ENCODE measurements at places on chromosomes 6 and 20.

GRCh38 chr20:21323640-21324039 is 20.5 kb downstream of the XRN2 start:
- no peak for DNase-seq

DNA sequence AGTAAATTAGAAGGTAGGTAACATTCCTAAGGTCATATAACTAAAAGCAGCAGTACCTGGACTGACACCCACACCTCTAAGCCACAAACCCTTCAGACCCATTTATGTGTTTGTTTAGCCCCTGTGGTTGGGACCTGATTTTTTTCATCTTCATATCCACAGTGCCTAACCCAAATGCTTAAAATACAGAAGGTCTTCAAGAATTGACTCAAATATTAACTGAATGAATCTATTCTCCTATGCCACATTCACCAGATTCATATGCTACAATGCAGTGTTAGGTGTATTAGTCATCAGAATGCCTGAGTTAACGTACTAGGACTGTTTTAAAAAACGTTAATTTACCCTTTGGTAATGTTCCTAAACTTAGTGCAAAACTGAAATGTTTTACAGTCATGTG is 124.8 kb downstream of the AHI1 start:
- DNase-seq = peak; percentile 83

GRCh38 chr20:16528078-16528477 is 45.2 kb downstream of the KIF16B start:
- DNase-seq = no peak

DNA sequence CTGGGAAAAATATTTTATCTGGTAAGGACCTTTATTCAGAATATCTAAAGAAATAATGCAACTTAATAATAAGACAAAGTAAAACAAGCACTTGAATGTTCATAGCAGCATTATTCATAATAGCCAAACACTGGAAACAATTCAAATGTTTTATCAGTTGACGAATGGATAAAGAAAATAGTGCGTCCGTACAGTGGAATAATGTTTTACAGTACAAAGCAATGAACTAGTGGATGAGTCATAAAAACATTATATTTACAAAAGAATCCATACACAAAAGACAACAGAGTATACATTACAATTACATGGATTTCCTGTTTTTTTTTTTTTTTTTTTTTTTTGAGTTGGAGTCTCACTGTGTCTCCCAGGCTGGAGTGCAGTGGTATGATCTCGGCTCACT is 12.7 kb downstream of the SMAP1 start:
- no peak for DNase-seq

DNA sequence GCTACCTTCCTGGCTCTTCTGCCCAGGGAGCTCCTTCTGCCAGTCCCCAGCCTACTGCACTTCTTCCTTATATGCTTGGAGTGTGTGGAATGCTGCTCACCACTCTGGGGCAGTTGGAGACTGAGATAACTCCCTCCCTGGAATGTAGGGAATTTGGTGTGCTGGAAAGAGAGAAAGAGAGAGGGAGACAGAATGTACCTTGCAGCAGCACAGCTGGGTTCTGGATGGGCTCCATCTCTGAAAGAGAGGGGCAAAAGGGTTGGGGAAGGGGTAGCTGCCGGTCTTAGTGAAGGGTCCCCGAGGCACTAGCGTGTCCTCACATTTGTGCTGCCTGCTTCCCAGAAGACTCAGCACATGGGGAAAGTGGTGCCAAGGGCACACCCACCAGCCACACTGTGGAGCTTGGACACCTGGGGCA is 40.2 kb upstream of the DDR1 start:
- no peak for DNase-seq

GRCh38 chr20:55888685-55889084 is 116.6 kb downstream of the CBLN4 start:
- DNase-seq = no peak

DNA sequence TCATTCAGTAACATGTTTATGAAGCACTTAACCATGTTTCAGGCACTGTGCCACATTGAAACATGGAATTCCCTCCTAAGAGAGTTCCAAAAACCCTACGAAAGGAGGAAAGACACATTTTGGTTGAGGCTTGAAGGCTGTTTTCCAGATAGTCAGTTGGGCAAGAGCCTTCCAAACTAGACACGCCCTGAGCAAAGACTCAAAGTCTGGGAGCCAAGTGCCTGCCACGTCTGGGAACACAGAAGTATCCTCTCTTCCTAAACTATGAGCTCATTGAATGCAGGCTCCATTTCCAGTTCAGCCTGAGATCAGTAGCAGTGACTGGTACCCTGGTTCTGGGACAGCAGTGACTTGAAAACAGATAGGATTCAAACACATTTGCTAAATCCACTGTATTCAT is 74.5 kb upstream of the FAM8A1 start:
- DNase-seq = no peak

- no peak for DNase-seq
These were observed 121.6 kb upstream of the LGSN start for GRCh38 chr6:63441266-63441956.

DNA sequence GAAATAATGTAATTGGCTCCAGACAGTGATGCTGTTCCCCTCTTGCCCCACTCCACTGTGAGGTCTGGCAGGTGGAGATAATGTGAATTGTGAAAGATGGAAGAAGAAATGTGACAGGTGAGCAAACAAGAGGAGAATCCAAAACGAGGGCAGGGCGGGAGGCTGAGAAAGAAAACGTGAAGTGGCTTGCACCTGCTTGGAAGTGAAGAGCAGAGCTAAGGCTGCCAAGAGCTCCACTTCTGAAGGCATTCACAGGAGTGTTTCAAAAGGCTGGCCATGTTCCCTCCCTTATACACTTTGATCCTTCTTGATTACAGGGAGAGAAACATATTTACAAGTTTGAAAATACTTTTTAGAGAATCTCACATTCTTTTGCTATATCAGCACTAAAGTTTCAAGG is 359.4 kb downstream of the EPHA7 start:
- no peak for DNase-seq

DNA sequence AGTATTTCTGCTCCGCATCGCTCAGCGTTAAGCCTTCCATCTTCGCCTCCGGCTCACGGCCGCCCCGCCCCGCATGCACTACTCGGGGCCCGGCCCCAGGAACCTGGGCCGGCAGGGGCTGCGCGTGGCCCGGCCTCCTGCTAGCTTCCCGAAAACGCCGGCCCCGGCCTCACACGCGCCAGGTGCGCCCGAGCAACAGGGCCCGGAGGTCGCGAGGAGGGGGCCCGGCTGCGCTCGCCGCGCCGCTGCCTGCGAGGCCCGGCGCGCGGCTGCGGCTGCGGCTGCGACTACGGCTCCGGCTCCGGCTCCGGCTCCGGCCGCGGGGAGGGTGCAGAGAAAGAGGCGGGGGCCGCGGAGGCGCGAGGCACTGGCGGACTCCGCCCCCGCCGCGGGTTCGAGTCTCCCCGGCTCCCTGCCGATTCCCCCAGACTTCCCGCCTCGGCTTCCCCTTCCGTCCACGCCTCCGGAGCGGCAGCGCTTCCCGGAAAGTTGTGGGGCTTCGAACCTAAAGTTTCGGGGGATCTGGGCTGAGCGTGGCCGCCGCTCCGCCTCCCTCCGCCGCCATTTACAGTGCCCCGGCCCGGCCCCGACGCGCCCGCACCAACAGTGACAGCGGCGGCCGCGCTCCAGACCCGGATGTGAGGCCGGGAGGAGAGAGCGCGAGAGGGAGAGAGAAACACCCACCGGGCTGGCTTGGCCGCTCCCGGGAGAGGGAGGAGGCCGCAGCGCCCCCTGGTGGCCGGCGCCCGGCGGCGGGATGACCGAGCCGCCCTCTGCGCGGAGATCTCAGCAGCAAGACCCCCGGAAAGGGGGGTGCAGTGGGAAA is at the start of gene REPS1:
Gene REPS1 (minus strand): TSS at position 611 of the 826 bp plus-strand sequence. CDS start 571 bp downstream, at position 40.
- DNase-seq = peak; percentile 95

- DNase-seq = no peak
These were observed 61.4 kb downstream of the FAM135A start for GRCh38 chr6:70474751-70475150.

DNA sequence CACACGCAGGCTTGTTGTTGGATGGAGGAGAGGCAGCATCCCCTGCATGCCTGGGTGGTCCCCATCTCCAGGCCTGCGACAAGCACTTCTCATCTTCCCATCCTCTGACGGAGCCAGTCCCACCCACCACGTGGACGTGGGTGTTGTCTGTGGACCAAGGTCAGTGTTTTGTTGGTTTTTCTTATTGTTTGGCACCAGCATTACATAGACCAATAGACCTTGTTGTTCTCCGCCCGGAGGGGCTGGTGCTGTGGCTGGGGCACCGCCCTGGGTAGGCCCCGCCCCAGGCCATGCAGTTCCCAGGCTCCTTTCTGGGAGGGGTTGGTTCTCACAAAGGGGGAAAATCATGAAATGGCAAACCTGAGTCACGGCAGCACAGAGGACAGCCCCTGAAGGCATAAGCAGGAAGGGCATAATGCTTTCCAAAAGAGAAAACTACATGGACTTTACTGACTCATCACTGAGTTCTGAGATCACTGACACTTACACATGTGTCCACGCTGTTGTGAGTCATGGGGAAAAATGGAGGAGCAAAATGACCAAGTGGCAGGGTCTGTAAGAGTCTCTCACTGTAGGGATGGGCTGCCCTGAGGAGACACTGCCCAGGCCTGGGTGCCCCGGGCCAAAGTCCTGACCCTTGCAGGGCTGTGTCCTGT is 90.8 kb downstream of the THBS2 start:
- DNase-seq = no peak

GRCh38 chr6:151885234-151885633 is 77.8 kb downstream of the ESR1 start:
- no peak for DNase-seq

DNA sequence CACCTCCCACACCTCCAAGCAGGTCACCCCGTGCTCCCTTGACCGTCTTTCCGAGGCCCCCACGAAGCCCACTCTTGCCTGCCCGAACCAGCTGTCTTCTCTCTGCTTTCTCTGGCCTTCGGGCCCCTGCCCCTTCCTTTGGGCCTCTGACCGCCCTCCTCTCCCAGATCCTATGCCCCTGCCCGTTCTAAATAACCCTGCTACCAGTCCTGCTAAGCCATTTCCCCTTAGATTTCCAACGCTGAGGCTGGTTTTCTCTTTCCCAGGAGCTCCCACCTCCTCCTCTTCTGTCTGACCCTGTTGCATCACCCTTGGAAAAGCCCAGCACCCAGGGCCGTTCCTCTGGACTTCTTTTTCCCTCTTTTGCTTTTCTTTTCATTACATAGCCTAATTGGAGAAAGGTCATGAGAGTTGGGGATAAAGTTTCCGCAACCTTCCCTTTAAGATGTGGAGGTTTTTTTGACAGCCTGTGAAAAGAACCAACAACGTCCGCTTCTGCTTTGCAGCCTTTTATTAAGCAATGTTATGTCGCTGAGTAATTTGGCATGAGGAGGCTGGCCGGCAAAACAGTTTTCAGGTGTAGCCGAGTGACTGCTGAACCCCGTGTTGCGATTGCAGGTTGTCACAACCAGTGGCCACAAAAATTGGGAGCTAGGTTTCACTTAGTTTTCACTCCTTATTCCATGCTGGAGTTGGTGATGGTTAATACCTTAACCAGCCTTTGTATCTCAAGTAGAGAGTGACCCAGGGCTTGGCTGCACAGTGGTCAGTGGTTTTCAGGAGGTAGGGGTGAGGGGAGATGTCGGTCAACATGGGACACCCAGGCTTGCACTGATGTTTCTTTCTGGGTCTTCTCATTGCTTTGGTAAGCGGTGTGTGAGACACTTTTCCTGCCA is 970 bp downstream of the BLTP3A start:
- DNase-seq = peak; percentile 51

- no peak for DNase-seq
These were observed 88.7 kb downstream of the SLC24A3 start for GRCh38 chr20:19301142-19301541.

DNA sequence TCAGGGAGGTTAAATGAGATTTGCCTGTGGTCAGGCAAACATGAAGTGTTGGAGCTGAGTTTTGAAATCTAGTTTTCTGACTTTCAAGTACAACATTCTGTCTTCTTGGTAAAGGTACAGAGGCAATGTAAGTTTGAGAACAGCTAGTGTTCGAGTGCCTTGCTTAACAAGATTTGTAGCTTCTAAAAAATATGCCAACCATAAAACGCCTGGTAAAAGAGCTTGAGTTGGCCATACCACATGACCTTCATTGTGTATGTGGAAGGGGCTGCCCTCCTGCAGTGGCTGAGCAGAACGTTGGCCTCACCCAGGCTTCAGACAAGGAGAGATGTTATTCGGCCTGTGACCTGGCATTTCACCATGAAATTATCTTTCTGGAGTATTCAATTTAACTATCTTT is 86.5 kb downstream of the MAP7 start:
- no peak for DNase-seq

GRCh38 chr20:47244451-47244850 is 112.0 kb downstream of the ZMYND8 start:
- no peak for DNase-seq

GRCh38 chr6:92944132-92944531 is 475.2 kb downstream of the EPHA7 start:
- no peak for DNase-seq

GRCh38 chr20:35104685-35105295 is 12.2 kb upstream of the TRPC4AP start:
- DNase-seq = no peak

DNA sequence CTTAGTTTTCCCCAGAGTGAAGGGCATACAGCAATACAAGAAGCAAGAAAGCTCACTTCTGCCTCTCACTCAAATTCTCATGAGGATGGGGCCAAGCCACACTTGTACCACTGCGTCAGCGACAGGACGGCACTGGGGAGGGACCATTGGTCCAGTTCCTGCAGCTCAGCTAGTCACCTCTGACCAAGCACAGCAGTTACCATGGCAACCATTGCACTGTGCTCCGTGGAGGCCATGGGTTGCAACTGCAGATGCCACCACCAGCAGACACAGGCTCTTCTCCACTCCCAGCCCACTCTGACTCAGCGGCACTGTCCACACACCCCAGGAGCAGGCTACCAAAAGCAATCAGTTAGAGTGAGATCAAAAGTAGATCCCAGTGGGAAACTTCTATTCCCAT is 441.1 kb upstream of the ARID1B start:
- DNase-seq = no peak

- no peak for DNase-seq
These were observed 5.5 kb downstream of the SIGLEC1 start for GRCh38 chr20:3706774-3707507.

GRCh38 chr6:151679081-151679480 is 128.4 kb upstream of the ESR1 start:
- DNase-seq = no peak

DNA sequence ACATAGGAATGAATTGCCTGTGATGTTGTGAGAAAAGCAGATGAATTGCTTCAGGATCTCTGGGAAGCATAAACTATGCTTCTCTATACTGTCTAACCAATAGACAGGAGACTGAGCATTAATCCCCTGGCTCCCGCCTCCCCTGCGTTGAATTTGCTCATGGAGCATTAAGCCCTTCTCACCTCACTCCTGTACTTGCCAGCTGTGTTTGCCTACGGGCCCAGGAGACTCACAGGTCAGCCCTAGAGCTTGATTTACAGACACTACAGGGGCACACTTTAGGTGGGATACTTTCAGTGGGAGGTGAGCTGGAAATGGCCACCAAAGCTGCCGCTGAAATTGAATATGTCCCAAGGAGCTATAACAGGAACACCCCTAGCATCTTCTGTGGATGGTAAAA is 418.7 kb downstream of the CBLN4 start:
- no peak for DNase-seq

GRCh38 chr6:21085211-21085610 is 508.3 kb upstream of the SOX4 start:
- no peak for DNase-seq

GRCh38 chr6:128327890-128328289 is 192.5 kb downstream of the PTPRK start:
- DNase-seq = peak; percentile 65

GRCh38 chr6:136226674-136227377 is 23.3 kb downstream of the MTFR2 start:
- no peak for DNase-seq

GRCh38 chr6:82607998-82608725 is 244.5 kb downstream of the TPBG start:
- DNase-seq = no peak
